ENCODE measurements at places on chromosomes 5 and 9.

GRCh38 chr5:68682400-68683160 lies 411.2 kb upstream of the SLC30A5 start:
- no peak for DNase-seq

DNA sequence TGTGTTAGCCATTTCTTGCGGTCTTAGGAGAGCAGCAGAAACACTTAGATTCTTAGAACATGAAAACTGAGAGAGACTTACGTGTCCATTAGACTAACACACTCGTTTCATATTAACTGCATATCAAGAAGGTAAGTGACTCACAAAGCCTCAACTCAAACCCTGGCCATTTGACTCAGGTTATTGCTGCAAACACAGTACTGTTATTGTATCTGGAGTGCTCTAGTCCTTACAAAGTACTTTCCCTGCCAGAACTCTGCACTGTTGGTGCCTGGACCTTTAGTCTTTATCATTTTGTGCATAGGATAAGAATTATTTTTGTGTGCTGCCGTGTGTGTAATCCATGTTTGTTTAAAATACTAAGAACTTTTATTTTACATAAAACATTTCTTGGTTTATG lies 155.7 kb downstream of the FBXL7 start:
- DNase-seq = no peak

- no peak for DNase-seq
Measured at GRCh38 chr5:91245871-91246270, 137.2 kb downstream of the ARRDC3 start.

- no peak for DNase-seq
Measured at GRCh38 chr5:154519359-154519758, 41.3 kb upstream of the HAND1 start.

GRCh38 chr5:68565427-68565826 lies 349.9 kb downstream of the PIK3R1 start:
- DNase-seq = no peak

Measured in activated CD8-positive, alpha-beta memory T cell treated with anti-CD3 and anti-CD28 coated beads for 1 hour (primary cell).